ENCODE measurements at places on chromosomes 13 and 19. TPM values are rescaled to one million over a fixed set of nuclear protein-coding genes. Genes with fewer than 3 reads are reported as not detected.

DNA sequence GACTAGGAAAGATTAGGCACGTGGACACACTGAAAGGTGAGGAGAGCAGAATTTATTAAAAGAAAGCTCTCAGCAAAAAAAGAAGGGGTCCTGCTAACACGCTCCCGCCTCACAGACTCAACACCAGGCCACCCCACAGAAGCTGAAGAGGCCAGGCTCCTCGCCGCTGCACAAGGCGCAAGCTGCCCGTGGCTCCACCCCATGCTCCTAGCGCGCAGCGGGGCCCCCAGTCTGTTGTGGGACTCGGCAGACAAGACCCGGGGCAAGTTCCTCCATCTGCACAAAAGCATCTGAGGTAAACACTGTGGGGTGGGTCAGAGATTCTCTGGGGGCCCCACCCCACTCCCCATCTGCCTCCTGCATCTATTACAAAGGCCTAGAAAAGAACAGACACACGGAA, 1462.4 kb downstream of the EFNB2 start:
- DNase-seq = no peak

DNA sequence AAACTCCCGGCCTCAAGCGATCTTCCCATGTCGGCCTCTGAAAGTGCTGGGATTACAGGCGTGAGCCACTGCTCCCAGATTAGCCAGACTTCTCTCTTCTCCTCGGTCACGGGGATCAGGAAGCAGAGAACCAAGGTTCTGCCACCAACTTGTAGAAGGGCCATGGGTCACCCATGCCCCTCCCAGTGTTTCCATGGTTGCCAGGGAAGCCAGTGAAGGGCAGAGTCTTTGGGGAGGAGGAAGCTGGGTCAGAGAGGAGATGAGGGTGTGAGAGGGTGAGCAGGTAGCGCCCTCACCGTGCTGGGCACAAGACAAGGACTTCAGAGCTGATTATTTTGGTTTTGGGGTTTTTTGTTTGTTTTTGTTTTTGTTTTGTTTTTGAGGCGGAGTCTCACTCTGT, 77.1 kb downstream of the GNG7 start:
- DNase-seq = no peak

GRCh38 chr19:18167975-18168645, 5.5 kb upstream of the IFI30 start:
- DNase-seq = peak; percentile 65

- DNase-seq = no peak
Measured at GRCh38 chr13:106324444-106324843, 211.0 kb downstream of the EFNB2 start.

DNA sequence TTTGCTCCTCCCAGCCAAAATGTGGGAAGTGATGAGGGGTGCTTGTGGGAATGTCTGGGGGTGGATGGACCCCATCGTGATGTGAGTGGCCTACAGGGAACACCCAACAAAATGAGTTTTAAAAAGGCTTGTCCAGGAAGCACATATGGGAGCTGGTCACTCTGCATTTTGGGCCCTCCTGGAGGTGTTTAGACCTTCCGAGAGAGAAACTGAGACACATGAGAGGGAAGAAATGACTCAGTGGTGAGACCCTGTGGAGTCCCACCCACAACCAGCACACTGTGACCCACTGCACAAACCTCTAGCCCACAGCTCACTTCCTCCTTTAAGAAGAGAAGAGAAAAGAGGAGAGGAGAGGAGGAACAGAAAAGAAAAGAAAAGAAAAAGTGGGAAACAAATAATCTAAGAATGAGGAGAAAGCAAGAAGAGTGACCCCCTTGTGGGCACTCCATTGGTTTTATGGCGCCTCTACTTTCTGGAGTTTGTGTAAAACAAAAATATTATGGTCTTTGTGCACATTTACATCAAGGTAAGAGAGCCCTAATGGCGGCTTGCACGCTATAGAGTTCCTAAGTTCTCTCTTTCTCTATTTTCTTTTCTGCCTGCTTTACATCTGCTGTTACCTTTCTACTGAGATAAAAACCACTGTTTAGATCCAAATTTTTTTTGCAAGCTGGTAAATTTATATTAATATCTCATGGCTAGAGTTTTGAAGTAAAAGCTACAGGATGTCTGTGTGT, 13.3 kb upstream of the LILRB1 start:
- no peak for DNase-seq

DNA sequence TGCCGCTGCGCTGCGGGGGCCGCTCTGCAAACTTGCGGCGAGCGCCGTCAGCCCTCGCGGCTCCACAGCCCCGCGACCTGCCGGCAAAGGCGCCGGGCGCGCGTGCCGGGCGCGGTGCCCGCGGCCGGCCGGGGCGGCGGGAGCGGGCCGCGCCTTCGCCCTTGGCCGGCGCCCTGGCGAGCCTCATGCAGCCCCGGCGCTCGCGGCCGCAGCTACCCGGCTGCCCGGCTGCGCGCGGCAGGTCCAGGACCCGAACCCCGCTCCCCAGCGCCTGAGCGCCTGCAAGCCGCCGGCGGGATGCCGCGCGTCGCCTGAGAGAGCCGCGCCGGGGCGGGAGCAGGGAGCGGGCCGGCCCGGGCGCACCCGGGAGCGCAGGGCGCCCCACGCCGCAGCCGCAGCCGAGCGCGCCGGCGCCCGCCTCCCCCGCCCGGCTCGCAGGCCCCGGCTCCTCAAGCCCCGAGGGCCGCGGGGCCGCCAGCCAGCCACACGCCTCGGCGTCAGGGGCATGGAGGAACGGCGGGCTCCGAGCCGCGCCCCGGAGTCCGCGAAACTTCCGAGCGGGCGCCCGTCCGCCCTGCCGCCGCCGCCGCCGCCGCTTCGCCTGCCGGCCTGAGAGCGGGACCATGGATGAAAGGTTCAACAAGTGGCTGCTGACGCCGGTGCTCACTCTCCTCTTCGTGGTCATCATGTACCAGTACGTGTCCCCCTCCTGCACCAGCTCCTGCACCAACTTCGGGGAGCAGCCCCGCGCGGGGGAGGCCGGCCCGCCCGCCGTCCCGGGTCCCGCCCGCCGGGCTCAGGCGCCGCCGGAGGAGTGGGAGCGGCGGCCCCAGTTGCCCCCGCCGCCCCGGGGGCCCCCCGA, 564 bp downstream of the HS6ST3 start:
- DNase-seq = peak; percentile 57

GRCh38 chr13:48578516-48579164, 45.8 kb upstream of the RCBTB2 start:
- DNase-seq = no peak

- no peak for DNase-seq
Measured at GRCh38 chr19:39127812-39128515, 2.4 kb downstream of the PAK4 start.

DNA sequence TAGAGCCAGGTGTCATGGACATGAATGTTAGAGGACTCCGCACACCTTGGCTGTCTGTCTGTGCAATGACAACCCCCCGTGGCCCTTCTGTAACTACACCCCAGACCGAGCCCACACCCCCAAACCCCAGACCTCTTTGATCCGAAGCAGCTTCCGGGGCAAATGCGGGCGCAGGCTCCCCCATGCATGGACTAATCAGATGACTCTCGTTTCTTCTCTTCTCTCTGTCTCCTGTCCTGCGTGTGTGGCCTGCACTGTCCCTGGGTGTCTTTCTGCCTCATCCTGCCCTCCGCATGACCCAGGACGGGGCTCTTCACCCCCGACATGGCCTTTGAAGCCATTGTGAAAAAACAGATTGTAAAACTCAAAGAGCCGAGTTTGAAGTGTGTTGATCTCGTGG, 38.9 kb downstream of the TMED1 start:
- DNase-seq = no peak

DNA sequence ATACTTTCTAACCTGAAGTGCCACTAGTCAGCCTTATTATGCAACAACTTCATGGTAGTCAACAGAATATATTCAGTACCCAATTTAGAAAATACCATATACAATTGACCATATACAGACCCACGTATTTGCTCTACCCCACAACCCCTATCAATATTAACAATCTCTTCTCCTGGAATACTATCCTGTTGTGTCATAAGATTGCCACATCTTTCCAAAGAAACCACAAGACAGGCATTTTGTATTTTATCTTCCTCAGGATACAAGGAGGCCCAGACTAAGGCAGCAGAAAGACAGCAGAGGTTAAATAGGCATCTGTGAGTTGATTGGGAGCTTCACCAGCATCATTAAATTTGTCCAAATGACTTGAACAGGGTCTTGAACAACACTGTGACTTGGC, 4.5 kb downstream of the SPART start:
- DNase-seq = no peak

DNA sequence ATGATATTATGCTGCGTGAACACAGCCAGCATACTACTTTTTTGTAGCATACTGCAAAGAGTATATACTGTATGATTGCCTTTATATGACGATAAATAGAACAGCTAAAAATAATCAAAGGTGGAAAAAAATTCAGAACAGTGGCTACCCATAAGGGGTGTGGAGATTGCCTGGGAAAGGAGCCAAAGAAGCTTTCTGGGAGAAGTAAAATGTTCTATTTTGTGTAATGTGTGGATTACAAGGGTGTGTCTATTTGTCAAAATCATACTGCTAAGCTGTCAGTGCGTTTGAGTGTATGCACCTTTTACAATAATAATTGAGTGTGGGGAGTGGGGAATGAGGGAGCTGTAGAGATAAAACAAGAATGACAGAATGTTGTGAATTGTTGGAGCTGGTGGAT, 45.2 kb upstream of the MTIF3 start:
- DNase-seq = no peak

DNA sequence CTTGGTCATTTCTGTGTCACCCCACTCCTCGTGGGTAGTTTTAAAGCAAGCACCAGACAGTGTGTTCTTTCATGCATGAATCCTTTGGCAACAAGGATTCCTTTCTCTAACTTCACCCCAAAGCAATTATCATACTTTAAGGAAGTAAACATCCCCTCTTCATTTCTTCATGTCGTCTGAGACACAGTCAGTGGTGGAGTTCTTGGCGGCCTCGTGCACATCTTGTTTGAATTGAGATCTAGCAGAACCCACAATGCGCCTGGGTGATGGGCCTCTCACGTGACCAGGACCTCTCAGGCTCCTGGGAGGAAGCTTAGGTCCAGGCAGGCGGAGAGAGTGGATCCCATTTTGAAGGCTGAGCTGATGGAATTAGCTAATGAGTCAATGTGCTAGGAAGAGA, 2.6 kb downstream of the ACSBG2 start:
- DNase-seq = no peak

GRCh38 chr13:99399623-99399974, 92.4 kb upstream of the GPR183 start:
- DNase-seq = no peak

GRCh38 chr13:98142380-98143156, at the start of gene FARP1:
Gene FARP1, plus strand, starts transcription at chr13:98143094. Its CDS starts 70,149 bp downstream, at chr13:98213243.
- peak; percentile 77 for DNase-seq

GRCh38 chr13:32595306-32595705, 9.1 kb downstream of the PDS5B start:
- DNase-seq = no peak

GRCh38 chr13:32225481-32225931, 89.7 kb downstream of the ZAR1L start:
- DNase-seq = no peak

DNA sequence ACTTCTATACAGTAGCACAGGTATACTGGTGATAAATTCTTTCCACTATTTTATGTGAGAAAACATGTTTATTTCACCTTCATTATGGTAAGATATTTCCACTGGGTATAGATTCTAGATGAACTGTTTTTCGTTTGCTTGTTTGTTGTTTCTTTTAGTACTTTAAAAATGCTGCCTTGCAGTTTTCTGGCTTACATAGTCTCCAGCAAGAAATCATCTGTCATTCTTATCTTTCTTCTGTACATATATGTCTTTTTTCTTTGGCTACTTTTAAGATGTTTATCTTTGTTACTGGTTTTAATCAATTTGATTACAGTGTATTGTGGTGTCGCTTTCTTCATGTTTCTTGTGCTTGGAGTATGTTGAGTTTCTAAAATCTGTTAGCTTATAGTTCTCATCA, 333.3 kb upstream of the HTR2A start:
- DNase-seq = no peak

DNA sequence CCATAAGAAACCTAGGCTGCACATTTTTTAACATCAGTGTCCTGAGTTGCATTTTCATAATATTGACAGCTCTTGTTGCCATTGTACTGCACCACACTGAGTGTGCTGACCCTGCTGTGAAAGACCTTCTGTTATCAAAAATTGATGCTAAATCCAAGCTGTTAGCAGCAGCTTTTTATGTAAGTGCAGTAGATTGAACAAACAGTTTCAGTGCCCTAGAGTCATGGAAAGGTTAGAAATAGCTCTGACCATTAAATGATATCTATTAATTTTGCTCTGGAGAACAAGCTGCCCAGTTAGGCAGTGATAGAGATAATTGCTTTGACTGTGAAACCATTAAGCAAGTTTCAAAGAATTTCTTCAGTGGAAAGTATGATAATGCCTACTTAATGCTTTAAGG, 1289.2 kb upstream of the PCDH20 start:
- DNase-seq = no peak

DNA sequence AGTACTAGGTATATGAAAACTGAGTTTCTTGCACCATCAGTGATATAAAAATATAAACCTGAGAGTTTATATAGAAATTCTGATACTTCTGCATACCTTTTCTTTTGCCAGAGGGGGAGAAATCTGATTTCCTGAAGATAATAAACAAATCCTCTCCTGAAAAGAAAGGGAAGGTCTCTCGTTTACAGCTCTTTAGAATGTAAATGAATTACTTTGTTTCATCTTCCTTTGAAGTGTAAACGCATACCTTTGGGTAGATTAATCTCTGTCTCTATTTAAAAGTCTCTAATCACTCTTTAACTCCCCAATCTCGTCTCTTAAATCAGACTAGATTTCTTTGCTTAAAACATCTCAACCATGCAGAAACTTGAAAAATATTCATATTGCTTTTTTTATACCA, 1092.9 kb downstream of the SLITRK5 start:
- DNase-seq = no peak

LILRB4 gene
- 0.91 TPM for total RNA-seq

KPTN gene
- total RNA-seq = 5.8 TPM

LILRB2 gene
- total RNA-seq = 0.50 TPM

ZNF44 gene
- total RNA-seq = 6.1 TPM

SOX1 gene
- not detected for total RNA-seq

All from adrenal gland (tissue), 19 donors.